ENCODE measurements at places on chromosomes 13 and 19.

- DNase-seq: no peak
Measured at GRCh38 chr13:110408286-110408685, 101.2 kb downstream of the COL4A2 start.

DNA sequence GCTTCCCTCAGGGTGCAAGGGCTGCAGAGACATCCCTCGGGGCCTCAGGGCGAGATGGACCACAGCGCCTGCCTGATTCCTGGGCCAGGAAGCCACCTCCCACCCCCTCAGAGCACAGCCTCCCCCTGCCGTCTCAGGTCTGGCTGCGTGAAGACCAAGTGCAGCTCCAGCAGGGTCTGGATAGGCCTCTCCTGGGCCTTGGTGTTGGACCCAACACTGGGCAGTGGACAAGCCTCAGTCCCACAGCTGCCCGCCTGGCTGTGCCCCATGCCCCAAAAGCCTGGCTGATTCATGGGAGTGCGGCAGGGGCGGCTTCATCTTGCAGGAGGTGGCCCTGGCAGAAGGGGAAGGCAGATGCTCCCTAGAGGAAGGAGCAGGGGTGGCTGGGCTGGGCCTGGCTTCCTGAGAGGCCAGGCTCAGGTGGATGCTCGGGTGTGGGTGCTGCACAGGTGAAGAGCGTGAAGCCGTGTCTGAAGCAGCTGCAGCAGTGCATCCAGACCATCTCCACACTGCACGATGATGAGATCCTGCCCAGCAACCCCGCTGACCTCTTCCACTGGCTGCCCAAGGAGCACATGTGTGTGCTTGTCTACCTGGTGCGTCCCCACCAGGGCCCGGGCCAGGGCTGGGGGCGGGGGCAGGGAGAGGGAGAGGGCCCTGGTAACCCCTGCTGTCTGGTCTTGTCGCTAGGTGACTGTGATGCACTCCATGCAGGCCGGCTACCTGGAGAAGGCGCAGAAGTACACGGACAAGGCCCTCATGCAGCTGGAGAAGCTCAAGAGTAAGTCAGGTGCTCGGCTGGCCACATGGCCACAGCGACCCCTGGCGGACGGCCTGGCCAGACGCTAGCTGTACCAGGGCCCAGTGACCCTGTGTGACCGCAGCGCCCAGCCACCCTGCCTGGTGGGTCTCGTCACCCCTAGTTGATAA, 21.7 kb downstream of the MAU2 start:
- DNase-seq: peak; percentile 27

GRCh38 chr19:55339889-55340783, 460 bp downstream of the KMT5C start:
- no peak for DNase-seq

DNA sequence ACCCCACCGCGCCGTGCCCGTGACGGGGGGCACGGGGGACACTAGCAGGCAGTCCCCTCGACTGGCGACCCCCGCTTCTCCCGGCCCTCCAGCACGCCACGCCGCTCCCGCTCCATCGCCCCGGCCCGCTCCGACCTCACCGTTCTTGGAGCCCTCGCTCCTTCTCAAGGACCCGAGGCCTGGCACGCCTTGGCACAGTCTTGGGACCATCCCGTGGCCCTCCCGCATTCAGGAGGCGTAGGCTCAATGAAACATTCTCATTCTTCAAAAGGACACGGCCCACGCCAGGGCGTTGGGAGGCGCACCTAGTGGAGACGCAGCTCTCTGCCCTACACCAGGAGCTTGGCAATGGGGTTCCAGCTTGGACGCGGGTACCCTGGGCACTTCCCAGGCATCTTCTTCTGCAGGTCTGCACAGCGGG, 473 bp upstream of the CERS1 start:
- DNase-seq: no peak

DNA sequence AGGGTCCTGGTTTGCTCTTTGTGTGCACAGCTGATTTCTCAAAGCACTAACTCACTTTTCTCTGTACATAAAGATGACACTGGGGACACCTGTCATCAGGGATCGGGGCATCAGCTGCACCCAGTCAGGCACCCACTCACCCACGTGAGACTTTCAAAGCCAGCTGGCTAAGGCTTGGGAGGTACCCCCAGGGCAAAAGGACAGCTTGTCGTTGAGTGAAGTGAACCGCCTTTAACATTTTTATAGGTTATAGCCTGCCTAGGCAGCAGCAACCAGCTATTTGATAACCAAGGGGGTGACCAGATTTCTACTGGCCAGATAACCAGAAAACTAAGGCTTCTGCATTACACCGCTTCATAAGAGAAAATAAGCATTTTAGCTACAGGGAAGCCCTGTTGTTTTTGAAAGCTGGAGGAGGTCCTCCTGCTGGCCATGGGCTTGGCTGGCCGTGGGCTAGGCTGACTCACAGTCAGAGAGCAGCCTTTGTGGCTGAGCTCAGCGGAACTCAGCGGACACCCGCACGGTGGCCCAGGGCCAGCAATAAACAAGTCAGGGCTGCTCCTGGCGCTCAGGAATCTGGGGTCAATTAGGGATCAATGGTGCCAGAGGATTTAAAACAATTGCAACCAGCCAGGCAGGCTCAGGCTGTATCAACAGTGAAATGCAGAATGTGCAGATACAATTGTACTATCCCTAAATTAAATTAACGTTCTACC, 57.1 kb downstream of the ALOX5AP start:
- no peak for DNase-seq

- no peak for DNase-seq
Measured at GRCh38 chr19:2048959-2049740, 1.9 kb downstream of the MKNK2 start.

DNA sequence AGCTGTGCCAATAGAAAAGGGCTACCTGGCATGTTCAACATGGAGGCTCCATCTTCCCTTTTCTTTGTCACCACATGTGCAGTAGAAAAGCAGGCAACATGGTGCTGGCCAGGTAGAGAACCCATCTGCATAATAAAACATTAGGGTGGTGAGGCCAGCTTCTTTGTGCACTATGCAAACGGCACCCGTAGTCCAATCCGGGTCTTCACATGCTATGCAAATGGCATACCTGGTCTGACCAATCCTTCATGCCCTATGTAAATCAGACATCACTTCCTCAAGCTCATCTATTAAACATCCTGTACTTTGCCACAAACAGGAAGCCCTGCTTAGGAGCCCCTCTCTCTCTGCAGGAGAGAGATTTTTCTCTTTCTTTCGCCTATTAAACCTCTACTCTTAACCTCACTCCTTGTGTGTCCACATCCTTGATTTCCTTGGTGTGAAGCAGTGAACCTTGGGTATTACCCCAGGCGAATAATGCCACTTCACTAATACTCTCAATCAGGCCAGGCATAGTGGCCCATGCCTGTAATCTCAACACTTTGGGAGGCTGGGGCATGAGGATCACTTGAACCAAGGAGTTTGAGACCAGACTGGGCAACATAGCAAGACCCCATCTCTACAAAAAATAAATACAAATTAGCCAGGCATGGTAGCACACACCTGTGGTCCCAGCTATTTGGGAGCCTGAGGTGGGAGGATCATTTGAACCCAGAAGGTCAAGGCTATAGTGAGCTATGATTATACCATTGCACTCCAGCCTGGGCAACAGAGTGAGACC, 111.3 kb upstream of the MRI1 start:
- no peak for DNase-seq

DNA sequence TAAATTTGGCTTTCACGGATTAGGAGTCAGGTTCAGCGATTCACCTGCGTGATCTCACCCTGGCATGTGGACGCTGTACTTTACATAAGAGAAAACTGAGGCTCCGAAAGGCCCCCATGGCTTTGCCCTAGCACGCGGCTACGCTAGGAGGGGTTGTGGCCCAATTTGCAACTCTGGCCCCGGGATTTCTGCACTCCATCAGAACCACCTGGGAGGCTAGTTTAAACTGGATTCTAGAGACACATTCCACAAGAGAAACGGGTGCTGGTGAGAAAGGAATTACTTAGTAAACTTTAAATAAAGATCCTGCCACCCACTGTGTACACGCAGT, 6.2 kb downstream of the BCL3 start:
- no peak for DNase-seq

DNA sequence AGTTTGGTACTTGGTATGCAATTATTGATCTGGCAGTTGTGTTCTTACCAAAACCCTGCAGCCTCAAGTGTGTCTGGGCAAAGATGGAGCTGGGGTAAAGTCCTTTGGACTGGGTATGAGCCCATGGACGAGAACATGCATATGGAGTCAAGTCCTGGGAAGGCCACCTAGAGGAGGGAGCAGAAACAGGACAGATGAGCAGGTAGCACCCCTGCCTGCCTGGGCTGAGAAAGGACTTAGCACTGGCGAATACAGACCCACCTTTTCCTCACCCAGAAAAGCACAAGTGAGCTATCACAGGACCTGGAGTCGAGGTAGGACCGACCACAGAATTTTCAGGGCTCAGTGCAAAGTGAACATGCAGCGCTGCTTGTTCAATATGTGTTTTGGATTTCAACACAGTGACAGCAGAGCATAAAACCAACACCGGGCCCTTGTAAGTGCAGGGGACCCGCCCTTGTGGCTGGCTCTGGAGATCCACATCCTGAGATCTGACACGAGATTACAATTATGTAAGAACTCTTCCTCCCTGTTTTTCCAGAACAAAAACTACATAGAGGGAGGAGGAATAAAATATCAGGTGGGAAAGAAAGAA, 25.9 kb downstream of the IGFL2 start:
- DNase-seq: no peak

DNA sequence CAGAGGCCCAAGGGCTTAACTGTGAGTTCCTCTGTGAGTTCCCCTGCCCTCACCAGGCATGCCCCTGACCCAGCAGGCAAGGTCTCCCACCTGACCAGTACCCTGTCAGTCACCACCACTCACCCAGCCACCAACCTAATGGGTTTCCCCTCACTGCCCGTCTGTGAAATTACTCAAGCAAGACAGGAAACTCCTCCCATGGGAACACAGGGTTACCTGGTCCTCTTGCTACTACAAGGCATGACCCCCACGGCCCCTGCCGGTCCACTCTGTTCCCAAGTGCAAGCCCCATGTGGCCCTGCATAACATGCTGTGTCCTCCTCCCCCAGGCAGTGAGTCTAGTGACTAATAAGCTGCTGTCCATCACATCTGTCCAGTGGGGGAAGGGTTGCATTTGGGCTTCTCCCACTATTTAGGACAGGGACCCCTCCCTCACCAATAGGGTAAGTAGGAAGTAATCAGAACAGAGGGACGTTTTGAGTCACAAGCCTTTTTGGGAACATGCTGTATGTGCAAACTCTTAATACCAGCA, 8.0 kb upstream of the DHRS12 start:
- no peak for DNase-seq
